ENCODE measurements at places on chromosomes 4 and X. TPM values are rescaled to one million over a fixed set of nuclear protein-coding genes. Genes with fewer than 3 reads are reported as not detected.

DNA sequence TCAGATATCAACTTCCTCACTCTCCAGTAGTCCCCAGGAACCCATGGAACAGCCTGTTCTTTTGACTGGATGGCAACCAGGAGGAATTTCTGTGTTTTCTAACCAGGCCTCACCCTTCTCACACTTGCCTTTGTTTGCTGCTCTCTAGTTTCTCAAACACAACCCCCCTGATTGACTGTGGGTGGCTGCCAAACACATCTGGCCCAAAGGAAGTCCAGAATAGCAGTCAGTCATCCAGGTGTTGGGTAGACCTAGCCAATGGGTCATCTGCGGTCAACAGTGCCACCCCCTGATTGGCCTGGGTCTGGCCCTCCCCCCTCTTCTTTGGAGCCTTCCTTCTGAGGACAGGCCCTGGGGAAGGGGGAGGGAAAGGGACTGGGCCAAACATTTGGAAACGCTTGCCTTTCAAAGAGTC is 53.7 kb downstream of the MSX1 start:
- no peak for DNase-seq

DNA sequence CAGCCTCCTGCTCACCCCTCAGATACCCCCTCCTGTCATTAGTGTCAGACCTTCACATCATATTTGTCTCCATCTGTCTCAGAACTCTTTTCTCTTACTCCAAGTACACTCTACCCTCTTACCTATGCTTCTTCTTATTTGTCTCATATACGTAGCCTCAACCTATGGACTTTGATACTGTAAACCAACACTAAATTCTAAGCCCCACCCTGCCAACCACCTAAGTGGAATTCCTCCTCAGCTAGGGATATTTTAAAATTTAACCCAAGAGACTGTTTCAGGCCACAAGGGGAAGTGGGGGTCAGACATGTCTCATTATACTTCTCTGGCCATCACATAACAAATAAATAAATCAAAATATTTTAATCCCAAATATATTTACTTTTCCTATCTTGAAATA is 778.1 kb upstream of the GRID2 start:
- no peak for DNase-seq

- no peak for DNase-seq
These were observed 201.6 kb downstream of the QDPR start for GRCh38 chr4:17310269-17310652.

Gene TMEM150C
- 0.36 TPM for total RNA-seq

Gene INPP4B
- 9.3 TPM for total RNA-seq
